ENCODE measurements at places on chromosomes 7 and 10.

GRCh38 chr7:18976715-18977471, 140.5 kb downstream of the TWIST1 start:
- no peak for DNase-seq

GRCh38 chr10:3072641-3073360, 5.5 kb downstream of the PFKP start:
- DNase-seq, result no peak

DNA sequence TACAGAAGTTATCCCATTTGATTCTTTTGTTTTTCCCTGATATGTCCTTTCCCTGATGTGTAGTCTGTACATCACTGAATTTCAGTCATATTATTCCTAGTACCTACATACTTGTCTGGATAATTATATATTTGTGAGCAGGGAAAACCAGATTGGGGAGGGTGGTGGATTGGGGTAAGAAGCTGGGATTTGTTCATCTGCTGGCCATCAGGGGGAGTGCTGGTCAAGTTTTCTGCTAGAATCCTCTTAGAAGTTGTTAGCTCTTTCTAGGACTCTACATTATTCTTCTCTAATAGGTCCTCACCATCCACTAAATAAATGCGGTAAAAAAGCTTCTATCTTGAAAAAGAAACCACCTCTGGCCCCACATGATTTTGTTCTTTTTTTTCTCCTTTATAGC, 232.7 kb upstream of the TAC1 start:
- DNase-seq, result peak; percentile 5

DNA sequence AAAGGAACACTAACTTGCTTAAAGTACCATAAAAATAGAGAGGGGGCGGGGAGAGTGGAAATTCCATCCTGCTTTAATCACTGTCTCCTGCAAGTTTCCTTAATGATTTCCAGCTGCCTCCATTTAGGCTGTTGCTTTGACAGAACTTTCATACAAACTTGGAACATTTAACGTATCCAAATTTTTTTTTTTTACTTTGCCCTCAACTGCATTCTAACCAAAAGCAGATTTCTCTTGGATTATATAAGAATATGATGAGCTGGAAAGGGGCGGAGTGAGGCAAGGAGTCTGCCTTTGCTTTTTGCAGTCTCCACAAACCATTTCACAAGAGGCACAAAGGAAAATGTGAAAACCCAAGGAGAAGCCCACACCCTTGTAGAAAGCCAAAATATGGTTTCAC, 46.6 kb upstream of the COL1A2 start:
- no peak for DNase-seq

DNA sequence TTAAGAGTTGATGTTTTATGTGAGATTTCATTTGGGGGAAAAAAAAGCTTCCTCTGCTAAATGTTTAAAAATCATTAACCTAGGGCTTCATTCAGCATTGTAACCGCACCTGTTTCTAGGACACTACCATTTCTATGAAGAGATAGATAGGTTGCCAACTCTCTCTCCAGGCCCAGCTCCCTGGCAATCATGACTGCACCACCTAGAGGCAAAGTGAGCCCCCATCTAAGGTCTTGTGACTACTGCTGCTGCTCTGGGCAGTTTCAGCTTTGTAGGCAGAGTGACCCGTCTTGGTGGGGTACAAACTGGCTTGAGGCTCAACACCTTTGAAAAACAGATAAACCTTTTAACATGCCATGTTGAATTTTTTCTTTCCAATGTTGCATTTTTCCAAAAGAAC, 27.3 kb upstream of the MRC1 start:
- no peak for DNase-seq

GRCh38 chr10:66292456-66292855, 633.4 kb upstream of the LRRTM3 start:
- DNase-seq, result no peak

- DNase-seq, result no peak
Measured at GRCh38 chr7:69042138-69042537, 556.1 kb upstream of the AUTS2 start.

- DNase-seq, result no peak
Measured at GRCh38 chr7:106279425-106280197, 5.2 kb downstream of the NAMPT start.

DNA sequence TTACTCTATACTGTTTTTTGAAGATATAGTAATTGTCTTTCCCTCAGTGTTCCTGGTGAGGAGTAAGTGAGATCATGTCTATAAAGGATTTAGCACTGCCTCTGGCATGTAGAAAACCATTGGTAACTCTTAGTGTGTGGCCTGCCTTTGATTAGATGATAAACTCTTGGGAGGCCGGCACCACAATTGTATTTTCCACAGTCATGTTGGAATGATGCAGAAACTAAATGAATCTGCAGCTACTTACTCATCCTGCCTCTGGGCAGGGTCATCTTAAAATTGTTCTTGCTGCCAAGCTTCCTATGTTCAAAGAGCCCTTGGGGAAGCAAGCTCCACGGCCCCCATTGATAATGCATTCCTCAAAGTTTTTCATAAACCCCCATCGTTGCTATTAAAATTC, 204.6 kb downstream of the ANKRD7 start:
- DNase-seq, result no peak

GRCh38 chr10:98956576-98957260, 278.9 kb downstream of the HPSE2 start:
- no peak for DNase-seq

DNA sequence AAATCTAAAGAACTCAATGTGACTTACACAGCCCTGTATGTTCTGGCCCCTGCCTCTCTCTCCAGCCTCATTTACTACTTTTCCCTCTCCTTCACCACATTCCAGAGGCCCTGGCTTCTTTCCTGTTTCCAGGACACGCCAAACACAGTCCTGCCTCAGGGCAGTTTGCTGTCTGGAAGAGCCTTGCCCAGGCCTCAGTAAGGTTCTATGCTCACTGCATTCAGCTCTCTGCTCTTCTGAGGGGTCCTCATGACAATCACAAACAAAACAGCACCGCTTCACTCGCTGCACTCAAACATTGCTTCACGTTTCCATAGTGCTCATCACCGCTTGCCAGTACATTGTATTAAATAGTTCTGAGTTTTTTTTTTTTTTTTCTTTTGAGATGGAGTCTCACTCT, 35.1 kb upstream of the GARS1 start:
- no peak for DNase-seq

- no peak for DNase-seq
Measured at GRCh38 chr7:119664601-119665000, 608.4 kb upstream of the KCND2 start.

DNA sequence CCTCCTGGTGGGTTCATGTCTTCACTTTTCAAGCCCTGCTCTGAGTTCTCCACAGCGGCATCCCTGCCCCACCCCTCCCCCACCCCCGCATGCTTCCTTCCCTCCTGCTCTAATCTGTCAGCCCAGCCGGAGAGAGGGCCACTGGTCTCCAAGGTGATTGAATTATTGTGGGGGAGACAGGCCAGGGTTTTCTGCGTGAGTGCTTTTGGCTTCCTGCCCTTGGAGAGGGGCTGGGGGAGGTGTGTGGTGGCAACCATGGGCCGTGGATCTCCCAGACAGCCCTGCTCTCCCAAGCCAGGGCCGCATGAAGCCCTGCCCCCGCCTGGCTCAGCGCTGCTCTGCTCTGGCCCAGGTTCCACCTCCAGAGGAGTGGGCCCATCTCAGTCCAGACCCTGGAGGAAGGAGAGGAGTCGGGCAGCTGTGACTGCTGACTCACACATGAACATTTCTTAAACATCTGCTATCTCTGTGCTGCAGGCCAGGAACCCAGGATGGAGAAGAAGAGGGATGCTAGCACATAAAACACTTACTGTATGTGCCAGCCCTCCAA, 109.9 kb downstream of the ZMIZ1 start:
- no peak for DNase-seq

DNA sequence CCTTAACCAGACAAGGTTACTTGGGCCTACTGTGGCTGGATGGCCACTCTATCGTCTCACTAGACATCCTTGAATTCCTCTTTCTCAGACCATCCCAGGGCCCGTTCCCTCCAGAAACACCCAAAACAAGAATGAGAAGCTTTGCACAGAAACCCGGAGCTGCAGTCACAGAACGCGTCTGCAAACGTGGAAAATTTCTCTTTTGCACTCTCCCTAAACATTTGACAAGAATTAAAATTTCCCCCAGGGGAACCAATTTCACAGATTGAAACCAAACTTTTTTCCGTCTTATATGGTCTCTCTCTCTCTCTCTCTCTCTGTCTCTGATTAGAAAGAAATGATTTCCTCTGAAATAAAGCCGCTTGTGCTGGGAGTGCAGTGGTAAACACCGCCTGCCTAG, 120.7 kb downstream of the MKX start:
- DNase-seq, result no peak

DNA sequence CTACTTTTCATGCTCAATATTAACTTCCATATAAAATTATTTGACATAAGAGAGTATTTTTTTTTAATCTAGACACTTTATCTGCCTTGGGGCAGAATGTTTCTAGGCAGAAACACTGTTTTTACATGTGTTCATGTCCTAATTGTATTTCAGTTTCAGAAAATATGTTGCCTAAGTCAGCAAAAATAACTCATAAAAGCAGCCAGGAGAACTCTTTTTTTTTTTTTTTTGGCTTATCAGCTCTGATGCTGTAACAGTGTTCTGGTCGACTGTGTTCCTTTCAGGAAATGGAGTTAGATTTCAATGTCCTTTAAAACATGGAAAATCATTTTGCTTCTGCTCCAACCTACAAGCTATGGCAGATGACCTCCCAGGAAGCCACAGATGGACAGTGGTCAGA, 63.2 kb upstream of the OPALIN start:
- DNase-seq, result no peak

- DNase-seq, result no peak
Measured at GRCh38 chr7:52501696-52502095, 533.7 kb upstream of the POM121L12 start.

GRCh38 chr7:106068538-106068961, 43.6 kb downstream of the SYPL1 start:
- DNase-seq, result no peak

DNA sequence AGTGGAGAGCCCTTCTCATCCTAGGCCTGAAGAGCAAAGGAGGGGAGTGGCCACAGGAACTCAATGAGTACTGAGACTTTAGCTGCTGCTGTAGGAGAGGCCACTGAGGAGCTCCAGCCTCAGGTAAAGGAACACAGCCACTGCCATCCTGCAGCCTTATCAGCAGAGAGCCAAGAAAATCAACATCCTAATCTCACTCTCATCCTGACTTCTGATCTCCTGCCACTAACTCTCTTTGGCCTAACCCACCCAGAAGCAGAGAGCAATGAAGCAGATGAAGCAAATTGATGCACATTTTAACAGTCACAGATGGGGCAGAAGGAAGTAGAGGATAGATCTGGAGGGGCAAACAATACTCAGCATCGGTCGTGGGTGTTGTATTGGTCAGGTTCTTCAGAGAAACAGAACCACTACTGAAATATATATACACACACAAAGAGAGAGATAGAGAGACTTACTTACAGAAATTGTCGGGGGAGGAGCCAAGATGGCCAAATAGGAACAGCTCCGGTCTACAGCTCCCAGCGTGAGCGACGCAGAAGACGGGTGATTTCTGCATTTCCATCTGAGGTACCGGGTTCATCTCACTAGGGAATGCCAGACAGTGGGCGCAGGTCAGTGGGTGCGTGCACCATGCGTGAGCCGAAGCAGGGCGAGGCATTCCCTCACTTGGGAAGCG, 297.6 kb downstream of the MTERF1 start:
- DNase-seq, result no peak

GRCh38 chr10:49564461-49565009, 25.6 kb upstream of the ERCC6 start:
- DNase-seq, result no peak

GRCh38 chr10:76041551-76041950, 610.1 kb downstream of the LRMDA start:
- no peak for DNase-seq

GRCh38 chr7:88693131-88693530, 66.4 kb upstream of the ZNF804B start:
- DNase-seq, result no peak

DNA sequence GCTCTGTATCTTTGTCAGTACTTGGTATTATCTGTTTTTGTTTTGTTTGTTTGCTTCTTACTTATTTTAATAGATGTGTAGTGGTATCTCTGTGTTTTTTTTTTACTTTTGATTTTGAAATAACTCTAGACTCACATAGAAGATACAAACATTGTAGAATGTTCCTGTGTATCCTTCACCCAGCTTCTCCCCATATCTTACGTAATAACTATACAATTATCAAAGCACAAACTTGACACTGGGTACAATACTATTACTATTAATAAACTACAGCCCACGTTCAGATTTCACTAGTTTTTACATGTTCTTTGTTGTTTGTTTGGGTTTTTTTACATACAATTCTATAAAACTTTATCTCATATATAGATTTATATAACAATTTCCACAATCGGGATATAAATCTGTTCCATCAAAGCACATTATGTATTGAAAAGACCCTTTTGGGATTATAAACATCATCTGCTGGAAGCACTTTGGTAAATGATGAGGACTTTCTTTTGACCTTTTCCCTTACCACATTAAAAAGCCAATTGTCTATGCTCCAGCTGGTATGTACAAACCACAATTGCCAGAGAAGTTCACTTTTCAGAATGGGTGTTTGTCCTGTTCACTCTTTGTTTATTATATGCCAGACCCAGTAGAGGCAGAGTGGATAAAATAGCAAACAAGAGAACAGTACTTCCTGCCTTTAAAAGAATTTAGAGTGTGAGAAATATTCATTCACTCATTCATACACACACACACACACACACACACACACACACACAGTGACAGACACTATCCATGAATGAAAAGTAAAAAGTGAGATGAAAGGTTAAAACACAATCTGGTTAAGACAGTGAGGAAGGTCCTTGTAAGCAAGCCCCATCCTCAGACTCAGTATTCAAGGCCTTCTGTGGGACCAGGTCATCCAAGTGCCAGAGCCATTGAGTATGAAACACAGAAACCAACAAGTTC, 113.0 kb downstream of the SGMS1 start:
- DNase-seq, result no peak

GRCh38 chr10:35542303-35542702, 62.8 kb upstream of the GJD4 start:
- DNase-seq, result no peak

GRCh38 chr10:126063353-126063791, 167.0 kb downstream of the FANK1 start:
- no peak for DNase-seq

DNA sequence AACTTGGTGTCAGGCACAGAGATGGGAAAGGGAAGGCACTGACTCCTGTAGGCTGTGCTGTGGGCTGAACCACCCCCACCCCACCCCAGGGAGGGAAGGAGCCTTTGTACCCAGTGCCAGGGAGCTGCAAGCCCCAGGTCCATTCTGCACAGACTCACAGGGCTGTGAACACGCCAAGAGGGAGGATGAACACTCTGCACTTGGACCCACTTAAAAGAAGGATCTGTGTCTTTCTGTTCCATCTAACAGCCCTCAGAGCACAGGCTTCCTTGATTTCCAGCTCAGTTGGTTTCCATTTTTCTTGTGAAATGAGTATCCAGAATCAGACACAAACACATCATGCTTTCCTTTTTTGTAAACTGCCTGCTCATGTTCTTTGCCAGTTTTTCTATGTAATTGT, 84.9 kb downstream of the GRB10 start:
- DNase-seq, result no peak

- no peak for DNase-seq
Measured at GRCh38 chr10:477620-478019, 211.8 kb downstream of the DIP2C start.

- DNase-seq, result no peak
Measured at GRCh38 chr7:30630986-30631385, 36.3 kb downstream of the GARS1 start.

All from iPS DF 6.9 (cell line).